ENCODE measurements at places on chromosomes 7 and 10.

- DNase-seq: no peak
These were observed 1.4 kb downstream of the FXYD4 start for GRCh38 chr10:43372765-43373361.

GRCh38 chr10:79065853-79066252 is 2.9 kb upstream of the ZMIZ1 start:
- no peak for DNase-seq

- DNase-seq: peak; percentile 60
These were observed 308.4 kb upstream of the KLF6 start for GRCh38 chr10:4093438-4093837.

DNA sequence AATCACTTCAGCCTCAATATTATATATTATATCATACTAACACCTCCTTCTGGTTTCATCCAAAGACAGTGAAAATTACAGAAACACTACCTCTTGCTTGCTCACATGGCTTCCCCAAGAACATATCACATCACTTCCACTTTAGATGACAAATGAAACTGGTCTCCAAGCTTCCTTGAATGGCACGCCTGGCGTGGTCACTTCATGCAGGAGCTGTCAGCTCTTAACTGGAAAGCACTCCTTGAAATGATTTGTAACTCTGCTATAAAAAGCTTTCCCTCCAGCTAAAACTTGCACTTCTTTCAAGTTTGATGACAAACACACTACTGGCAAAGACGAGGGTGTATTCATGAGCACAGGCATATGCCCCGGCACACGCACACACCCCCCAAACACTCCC is 84.1 kb upstream of the INHBA start:
- peak; percentile 22 for DNase-seq

DNA sequence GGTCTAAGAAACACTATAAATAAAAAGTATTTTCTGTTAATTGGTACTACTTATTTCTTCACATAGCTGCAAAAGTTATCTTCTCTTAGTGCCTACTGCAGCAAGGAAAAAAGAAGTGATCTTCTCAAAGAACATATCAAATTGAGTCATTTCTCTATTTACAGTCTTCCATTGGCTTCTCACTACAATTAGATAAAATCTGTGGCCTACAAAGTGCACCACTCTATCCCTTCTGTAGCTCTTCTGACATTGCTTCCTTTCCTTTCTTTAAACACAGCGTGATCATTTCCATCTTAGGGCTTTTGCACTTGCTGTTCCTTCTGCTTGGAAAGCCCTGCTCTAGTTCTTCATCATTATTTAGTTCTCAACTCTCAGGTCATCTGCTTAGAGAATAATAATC is 44.7 kb downstream of the MXI1 start:
- DNase-seq: no peak

- no peak for DNase-seq
These were observed 7.0 kb downstream of the GET4 start for GRCh38 chr7:883055-884021.

GRCh38 chr10:97464226-97464625 is 18.3 kb downstream of the ZDHHC16 start:
- DNase-seq: no peak

- DNase-seq: no peak
These were observed 98.9 kb downstream of the LHPP start for GRCh38 chr10:124560377-124561105.

- peak; percentile 6 for DNase-seq
These were observed 11.0 kb downstream of the ZNF713 start for GRCh38 chr7:55898287-55898686.

- no peak for DNase-seq
These were observed 2.7 kb downstream of the CHST15 start for GRCh38 chr10:124090601-124091209.

All from M059J (cell line).